ENCODE measurements at places on chromosomes 6 and 20.

GRCh38 chr6:47405273-47405672 is 72.3 kb upstream of the CD2AP start:
- DNase-seq = no peak

DNA sequence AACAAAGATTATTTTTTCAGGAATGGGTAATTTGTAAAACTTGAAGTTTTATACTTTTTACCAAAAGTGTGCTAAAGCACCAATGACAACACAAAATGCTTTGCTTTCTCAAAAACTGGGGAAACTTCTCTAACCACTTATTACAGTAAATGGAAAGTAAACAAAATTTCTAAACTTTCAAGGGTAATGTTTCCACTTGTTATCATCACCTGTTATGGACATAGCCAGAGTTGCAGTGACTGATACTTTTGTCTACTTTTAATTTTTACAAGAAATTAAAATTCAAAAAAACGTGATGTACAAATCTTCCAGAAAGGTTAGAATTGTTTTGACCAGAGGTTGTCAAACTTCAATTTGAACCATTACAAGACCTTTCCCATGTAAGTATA is 99.9 kb downstream of the JAG1 start:
- DNase-seq = no peak

GRCh38 chr6:153984811-153985210 is 54.2 kb upstream of the OPRM1 start:
- no peak for DNase-seq

DNA sequence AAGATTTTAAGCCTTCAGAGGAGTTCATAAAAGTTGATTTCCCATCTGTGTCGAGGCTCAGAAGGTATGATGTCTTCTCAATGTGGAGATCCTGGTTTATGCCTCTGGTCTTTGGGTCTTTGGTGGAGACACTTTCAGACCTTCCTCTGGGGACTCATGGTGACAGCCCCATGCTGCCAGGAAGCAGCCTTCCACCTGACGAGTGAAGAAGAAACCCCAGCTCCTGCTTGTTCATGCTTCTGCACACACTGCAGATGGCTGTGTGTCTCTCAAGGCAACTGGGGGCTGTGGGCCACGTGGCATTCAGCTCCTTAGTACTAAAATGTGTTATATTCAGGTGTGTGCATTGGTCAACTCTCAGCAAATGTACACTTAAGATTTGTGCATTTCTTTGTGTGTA is 4.9 kb upstream of the SCP2D1 start:
- DNase-seq = no peak

DNA sequence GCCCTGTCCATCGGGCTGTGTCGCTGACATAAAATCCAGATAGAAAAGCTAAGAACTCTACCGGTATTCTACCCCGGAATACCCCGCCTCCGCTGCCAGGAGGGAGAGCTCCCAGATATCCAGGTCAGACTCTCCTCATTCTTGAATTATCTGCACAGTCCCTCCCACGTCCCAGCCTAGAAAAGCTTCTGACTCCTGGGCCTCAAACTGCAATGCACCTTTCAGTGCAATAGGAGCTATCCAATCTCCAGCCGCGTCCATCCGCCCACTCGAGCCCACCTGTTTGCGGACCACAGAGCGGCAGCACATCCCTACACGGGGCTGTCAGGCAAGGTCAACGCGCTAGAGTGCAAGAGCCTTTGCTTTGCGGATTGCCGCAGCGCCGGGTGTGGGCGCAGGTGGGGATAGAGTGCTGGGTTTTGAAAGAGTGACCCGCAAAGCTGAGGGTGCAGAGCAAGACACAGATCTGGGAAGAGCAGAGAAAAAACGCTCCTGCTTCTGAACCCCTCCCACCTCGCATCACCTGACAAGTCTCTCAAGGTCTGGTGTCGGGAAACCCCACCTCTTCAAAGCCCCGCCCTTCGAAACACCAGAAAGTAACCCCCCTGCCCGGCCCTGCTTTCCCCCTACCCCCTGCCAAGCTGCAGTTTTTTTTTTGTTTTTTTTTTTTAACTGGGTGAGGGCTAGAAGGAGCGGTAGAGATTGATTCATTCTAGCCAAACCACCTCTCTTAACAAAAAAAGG is 1.3 kb downstream of the TAPBP start:
- peak; percentile 68 for DNase-seq

DNA sequence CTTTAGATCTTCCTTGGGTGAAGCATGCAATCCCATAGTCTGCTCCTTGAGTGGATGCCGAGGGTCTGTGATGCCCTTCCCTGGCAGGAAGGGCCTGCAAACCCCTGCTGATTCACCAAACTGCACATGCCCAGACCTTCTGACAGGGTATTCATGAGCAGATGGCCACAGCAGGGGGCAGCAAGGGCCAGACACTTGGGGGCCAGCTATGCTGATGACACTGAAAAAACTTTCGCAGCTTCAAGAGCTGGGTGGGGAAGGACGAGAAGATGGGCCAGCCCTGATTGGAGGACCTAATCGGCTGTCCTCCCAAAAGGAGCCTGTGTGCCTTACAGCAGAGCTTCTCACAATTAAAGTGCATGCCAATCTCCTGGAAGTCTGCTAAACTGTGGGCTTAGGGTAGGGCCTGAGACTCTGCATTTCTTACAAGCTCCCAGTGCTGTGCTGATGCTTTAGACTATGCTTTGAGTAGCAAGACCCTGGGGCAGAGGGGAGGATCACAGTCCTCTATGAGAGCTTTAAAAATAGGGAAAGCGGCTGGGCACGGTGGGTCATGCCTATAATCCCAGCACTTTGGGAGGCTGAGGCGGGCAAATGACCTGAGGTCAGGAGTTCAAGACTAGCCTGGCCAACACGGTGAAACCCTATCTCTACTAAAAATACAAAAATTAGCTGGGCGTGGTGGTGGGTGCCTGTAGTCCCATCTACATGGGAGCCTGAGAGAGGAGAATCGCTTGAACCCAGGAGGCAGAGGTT is 15.2 kb upstream of the GDAP1L1 start:
- DNase-seq = no peak

DNA sequence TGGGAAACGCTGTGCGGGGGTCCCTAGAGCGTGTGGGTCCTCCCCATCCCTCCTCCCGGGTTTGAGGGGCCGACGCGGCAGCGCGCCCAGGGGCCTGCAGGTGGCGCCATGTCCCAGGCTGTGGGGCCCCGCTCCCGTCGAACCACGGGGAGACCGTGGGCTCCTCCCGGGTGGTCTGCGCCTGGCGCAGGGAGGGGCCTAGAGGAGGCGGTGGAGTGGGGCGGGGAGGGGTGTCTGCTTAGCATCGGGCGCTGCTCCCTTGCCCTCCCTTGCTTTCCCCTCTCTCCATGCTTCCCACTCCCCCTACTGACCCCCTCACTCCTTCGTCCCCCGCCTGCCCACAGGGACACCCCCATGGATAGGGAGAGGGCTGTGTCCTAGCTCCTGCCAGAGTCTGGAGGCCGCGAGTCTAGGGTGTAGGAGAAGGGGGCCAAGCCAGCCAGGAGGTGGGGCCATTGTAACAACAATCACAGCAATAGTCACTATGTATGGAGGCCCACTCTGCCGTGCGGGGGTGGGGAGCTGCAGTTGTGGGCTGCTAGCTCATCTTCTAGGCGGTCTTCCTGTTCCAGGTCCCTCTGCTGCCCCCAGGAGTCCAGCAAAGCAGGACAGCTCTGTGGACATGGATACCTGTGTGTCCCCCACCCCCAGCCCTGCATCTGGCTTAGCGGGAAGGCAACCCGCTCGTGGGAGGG is 51.7 kb downstream of the CHMP4B start:
- peak; percentile 28 for DNase-seq

- DNase-seq = no peak
Measured at GRCh38 chr6:14118091-14118439, 493 bp downstream of the CD83 start.

DNA sequence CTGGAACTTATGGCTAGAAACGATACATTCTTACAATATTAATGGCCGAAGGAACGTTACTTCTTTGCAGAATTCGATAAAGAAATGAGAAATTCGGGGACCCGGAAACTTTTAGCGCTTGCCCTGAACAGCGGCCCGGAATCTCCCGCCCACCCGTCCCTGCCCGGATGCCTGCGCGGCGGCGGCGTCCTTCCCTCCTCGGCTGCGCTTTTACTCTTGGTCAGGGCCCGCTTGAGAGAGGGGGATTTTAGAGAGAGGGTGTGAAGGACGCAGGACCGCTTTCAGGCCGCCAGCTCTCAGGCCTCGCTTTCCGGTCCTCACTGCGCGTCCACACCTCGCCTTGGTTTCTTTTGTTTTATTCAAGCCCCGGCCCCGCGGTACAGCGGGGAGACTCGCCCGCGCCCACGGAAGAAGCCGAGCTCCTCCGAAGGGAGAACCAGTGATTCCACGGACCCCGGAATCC is 243.7 kb downstream of the ARID1B start:
- peak; percentile 25 for DNase-seq

- DNase-seq = no peak
Measured at GRCh38 chr6:151098166-151098565, 141.6 kb upstream of the AKAP12 start.

DNA sequence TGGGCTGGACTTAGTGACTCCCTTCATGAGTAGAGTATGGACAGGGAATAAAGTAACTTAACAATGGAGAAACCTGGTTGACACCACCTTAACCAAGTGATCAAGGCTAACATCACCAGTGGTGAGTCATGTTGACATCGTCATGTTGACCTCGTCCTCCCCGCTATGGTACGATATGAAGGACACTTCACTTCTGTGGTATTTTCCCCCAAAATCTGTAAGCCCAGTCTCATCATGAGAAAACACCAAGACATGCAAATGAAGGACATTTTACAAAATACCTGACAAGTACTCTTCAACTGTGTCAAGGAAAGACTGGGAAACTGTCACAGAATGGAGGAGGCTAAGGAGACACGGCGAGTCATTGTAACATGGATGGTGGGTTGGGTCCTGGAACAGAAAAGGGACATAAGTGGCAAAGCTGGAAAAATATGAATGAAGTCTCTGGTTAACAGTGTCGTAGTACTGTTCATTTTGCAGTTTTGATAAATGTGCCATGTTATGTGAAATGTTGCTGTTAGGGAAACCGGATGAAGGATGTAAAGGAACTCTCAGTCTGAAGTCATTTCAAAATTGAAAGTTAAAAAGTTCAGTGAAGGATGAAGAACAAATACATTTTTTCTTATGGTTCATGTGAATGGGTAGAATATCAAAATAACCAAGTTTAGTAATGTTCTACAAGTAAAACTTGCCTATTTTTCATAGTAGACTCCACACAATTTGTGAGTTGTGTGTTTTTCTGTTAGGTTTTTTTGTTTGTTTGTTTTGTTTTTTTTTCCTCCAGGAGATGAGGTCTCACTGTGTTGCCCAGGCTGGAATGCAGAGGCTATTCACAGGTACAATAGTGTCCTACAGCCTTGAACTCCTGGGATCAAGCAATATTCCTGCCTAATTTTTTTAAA is 247.5 kb downstream of the TMEM242 start:
- DNase-seq = no peak

DNA sequence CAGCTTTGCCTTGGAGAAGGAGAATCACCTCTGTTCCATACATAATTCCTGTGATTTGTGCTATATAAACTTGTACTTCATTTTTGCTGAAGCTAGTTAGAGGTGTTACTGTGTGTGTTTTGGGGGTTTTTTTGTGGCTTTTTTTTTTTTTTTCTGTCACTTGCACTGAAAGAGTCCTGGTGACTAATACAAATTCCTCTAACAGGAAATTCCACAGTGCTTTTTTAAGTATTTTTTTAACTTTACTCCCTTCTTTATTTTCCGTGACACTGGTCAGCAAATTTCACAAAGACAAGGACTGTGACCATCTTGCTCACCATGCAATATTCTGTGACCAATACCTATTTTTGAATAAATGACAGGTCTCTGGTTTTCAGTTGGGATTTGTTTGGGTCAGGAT is 110.5 kb downstream of the ISM1 start:
- no peak for DNase-seq

- DNase-seq = no peak
Measured at GRCh38 chr6:51553246-51554015, 534.0 kb downstream of the PKHD1 start.

GRCh38 chr6:79808921-79809320 is 138.4 kb downstream of the ELOVL4 start:
- DNase-seq = no peak

DNA sequence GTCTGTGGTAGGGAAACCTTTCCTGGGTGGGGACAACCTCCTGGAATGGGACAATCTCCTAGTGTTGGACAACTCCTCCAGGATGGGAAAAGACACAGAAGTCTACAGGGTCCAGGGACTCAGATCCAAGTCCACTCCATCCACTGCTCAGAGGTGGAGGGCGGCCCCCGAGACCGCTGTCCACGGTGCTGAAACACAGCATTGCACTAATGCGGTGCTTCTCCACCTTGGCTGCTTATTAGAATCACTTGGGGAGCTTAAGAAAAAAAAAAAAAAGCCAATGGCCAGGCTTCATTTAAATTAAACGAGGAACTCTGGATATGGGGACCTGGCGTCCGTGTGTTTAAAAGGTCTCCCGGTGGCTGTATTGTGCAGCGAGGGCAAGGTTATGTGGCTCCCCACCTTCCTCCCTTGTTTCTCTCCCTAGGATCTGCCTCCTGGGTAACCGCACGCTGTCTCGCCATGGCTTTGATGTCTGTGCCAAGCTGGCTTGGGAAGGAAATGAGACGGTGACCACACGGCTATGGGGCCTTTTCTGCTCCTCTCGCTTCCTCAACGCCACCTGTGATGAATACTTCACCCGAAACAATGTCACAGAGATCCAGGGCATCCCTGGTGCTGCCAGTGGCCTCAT is 12.0 kb downstream of the SLC12A5 start:
- DNase-seq = no peak

DNA sequence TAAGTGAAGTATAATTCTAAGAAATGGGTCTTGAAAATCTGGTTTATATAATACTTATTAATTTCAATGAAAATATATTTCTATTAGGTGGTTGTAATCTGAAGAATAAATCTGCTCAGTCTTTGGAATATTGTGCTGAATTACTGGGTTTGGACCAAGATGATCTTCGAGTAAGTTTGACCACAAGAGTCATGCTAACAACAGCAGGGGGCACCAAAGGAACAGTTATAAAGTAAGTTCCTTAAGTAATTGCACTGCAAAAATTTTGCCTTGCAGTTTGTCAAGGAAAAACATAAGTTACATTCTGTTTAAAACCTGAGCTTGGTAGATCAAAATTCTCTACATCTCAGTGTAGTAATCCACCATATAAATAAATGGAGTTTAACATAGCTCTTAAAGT is 106.0 kb downstream of the MYO6 start:
- DNase-seq = no peak

GRCh38 chr6:29947077-29947980 is 5.0 kb downstream of the HLA-A start:
- DNase-seq = no peak

DNA sequence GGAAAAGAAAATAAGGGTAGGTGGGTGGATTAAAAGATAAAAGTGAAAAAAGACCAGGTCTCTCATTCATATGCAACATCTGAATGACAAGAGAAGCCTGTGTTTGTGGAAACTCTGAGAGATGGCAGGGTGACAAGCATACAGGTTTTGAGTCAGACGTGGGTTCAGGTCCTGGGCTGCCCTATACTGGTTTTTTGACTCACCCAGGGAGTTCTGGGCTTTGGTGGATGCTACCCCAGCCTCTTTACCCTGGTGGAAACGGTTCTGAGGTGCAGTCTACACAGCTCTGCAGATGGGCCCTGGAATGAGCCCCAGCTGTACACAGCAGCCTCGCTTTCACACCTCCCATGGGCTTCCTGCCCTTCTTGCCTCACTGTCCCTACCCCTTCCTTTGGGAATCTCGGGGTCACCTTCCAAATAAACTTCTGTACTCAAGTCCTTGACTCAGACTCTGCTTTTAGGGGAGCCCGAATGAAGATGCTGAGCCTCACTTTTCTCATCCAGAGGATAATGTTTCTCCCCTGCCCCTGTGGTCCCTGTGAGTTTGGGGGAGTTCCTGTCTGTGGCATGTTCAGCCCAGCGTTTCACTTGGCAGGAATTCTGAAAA is 77.7 kb upstream of the CLDN20 start:
- DNase-seq = peak; percentile 54

- no peak for DNase-seq
Measured at GRCh38 chr6:44676826-44677433, 289.4 kb downstream of the CDC5L start.
